Retinal pigment epithelial cell (primary cell): ENCODE measurements at places on chromosomes 11 and 22.

GRCh38 chr11:126751242-126751641 is 249.3 kb downstream of the KIRREL3 start:
- DNase-seq: no peak

- no peak for DNase-seq
Measured at GRCh38 chr11:86288776-86289507, 13.1 kb upstream of the HIKESHI start.

- DNase-seq: peak; percentile 82
Measured at GRCh38 chr11:61949169-61950034, 749 bp upstream of the BEST1 start.

- no peak for DNase-seq
Measured at GRCh38 chr11:133677387-133677786, 145.1 kb upstream of the OPCML start.

DNA sequence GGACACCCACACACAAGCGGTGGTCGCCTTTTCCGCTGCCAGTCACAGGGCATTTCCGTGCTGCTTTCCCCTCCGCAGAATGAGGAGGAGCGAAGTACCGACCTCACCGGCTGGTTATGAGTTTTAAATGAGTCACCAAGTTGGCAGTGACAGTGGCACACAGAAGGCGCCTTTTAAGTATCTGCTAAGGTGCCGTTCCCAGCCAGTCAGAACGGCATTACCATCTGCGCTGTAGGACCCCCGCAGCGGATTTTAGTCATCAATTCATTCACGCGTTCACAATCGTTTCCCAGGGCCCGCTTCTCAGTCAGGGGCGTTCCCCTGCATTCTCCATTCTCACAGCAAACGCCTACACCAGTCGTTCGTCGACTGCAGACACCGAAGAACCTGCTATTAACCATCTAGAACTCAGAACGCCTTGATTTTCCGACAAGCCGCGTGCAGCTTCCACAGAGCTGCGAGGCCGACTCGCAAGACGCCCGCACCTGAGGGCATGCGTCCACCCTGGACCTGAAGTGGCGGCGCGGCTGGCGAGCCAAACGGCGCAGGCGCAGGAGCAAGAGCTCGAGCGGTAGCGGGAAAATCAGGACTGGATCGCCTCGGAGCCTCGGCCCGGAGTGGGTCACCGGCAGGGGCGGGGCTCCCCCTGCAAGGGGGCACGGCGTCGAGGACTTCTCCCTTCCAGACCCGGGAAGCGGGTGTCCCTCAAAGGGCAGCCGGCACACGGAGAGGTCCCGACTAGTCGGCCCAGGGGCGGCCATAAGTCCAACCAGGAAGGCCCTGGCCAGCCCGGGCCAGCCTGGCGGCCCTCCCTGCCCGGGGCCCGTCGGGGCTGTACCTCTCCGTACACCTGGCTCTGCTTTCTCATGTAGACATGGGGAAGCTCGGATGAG is 642 bp downstream of the CYP2R1 start:
- DNase-seq: peak; percentile 64

- DNase-seq: peak; percentile 70
Measured at GRCh38 chr11:61972112-61972671, 4.8 kb upstream of the FTH1 start.

- no peak for DNase-seq
Measured at GRCh38 chr11:113675003-113675561, 31.0 kb downstream of the TMPRSS5 start.

GRCh38 chr11:11142430-11142829 is 210.6 kb downstream of the CSNK2A3 start:
- no peak for DNase-seq

- peak; percentile 61 for DNase-seq
Measured at GRCh38 chr11:24234822-24235508, 261.9 kb upstream of the LUZP2 start.

DNA sequence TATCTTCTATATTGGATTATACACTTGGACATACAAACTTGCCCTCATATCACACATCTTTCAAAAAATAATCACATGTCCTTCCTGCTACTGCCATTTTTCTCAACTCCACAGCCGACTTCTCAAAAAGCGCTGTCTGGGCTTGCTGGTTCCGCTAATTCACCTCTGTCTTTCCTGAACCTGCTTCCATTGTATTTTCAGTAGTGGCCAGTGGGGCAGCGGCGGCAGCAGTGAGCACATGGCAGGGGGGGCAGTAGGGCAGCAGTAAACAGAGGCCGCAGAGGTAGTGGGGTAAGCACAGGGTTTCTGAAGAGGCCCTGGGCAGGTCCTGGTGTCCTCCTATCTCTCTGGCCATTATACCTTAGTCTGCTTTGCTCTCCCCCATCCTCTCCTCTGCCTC is 126.3 kb downstream of the RRAS2 start:
- DNase-seq: no peak

DNA sequence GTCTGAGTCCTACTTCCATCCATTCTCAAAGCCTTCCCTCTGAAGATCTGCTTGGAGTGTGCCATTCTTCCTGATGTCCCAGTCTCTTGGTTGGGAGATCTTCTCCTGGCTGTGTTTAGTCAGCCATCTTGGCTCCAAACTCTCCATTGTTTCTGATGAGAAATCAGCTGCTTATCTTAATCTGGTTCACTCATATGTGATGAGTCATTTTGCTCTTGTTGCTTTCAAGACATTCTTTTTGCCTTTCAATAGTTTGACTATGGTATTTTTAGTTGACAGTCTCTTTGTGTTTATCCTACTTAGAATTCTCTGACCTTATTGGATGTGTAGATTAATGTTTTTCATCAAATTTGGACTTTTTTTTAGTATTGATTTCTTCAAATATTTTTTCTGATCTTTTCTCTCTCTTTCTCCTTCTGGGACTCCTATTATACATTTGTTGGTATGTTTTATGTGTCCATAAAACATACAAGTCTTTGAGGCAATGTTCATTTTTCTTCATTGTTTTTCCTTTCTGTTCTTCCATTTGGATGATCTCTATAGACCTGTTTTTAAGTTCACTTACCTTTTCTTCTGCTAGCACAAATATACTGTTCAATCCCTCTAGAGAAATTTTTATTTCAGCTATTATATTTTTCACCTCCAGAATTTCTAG is 77.2 kb upstream of the CLPB start:
- no peak for DNase-seq

DNA sequence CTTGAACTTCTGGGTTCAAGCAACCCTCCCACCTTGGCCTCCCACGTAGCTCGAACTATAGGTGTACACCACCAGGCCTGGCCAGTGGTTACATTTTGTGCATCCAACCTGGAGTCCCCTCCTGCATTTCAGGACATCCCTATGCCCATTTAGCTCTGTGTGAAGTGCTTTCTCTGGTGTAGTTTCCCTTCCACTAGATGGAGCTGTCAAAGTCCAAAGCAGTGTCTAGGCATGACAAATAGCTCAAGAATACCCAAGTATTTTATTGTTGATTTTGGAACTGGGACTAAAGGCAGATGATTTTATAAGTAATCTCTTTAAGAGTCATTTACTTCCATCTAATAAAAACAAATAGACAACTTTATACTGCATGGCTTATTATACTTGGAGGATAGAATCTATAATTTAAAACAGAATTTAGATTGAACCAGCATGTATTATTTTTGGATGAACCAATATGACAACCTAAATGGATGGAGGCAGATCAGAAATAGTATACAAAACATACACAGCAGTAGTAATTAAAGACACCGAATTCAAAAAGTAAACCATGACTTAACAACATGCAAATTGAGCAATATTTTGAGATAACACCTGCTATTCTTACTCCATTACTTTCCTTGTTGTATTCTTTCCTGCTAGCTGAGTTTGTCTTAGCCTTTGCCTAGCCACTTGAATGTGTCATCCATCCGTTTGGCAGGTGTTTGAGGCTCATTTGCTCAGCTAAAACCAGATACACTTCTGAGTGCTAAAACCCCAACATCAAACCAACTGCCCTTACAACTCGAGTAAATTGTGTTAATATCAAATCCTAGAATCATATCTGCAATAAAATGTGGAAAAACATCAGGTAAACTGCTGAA is 37.7 kb downstream of the EIF4ENIF1 start:
- DNase-seq: no peak

DNA sequence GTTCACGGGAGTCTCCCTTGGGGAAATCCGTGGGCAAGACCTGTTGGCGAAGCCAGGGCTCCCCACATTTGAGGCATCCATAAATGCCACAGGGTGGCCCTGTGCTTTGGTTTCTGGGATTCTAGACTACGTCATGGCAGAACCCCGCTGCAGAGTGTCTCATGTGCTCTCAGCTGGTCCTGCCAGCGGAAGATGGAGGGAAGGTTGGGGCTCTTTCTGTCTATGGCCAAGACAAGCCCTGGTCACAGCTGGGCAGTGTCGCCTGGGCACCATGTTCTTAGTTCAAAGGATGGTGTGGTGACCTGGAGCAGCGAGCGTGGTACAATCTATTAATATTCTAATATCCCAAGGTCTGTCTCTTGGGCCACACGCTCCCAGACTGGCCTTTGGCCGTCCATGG is 511.7 kb downstream of the TBC1D22A start:
- no peak for DNase-seq

DNA sequence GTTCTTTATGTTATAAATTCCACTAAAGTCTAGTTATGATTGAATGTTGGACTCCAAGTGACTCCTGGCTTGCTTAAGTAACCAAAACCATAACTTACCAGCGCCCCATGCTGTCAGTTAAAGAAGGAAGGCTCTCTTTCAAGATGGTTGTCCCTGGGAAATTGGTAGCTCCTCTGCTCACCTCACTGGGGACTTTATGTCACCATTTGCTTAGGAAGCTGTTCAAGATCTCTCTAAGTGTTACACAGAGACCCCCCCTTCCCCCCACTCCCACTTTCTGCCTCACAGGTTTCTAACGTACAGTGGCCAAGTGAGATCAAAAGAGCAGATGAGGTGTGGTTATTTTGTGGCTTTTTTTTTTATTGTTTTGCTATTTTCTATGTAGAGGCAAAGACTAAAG is 301.8 kb downstream of the AASDHPPT start:
- DNase-seq: no peak

- DNase-seq: no peak
Measured at GRCh38 chr11:127632976-127633680, 632.6 kb upstream of the KIRREL3 start.

DNA sequence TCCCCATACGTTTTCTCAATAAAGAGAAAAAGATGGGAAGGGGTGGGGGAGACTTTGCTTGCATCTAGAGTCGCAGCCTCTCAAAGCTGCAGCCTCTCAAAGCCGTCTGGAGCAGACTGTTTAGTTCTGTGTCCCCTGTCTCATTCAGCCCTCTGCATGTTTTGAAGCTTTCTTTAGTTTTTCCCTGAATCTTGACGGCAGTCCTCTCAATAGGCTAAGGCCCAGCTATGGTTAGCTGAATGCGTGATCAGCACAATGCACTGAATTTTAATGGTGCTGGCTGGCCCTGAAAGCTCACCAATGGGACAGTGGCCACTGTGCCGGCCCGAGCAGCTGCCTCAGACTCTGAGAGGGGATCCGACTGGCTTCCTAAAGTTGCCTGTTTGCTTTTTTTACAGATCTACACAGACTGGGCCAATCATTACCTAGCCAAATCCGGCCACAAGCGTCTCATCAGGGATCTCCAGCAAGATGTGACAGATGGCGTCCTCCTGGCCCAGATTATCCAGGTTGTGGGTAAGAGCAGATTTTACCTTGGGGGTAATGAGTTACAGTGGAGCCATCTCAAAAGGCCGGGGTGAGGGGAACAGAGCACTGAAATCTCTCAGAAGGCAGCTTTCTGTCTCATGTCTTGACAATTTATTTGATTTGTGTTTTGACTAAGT is 119.6 kb downstream of the NAV2 start:
- no peak for DNase-seq

GRCh38 chr11:68584097-68584496 is 100.2 kb upstream of the GAL start:
- no peak for DNase-seq

- no peak for DNase-seq
Measured at GRCh38 chr11:41456269-41456668, 3.2 kb downstream of the LRRC4C start.

DNA sequence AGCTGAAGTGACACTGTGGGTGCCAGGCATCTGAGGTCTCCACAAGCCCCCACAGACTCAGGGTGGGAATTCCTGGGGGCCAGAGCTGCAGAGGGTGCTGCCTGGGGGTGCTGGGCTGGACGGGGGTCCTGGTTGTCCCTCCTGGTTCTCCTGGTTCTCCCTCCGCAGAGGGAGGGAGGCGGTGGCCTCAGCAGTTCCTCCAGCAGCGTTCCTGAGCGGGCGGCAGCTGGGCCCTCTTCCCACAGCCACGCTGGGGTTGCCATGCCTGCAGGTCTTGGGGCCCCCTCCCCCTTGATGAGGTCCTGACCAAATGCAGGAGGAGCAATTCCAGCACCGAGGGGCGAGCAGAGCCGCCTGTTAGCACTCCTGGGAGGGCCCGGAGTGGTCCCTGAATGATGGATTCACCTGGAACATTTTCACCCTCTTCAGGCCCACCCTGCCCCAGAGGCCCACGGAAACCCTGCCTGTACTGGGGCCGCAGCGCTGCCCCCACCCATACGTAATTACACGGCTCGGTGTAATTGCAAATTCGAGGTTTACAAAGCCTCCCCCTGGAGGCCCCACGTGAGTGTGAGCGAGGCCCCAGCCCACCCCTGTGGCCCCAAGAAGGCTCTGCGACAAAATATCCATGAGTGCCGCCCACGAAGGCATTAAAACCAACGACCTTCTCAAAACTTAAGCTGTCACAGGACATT is 635 bp downstream of the C11orf21 start:
- no peak for DNase-seq

GRCh38 chr11:121721448-121721847 is 268.7 kb upstream of the SORL1-AS1 start:
- DNase-seq: no peak

DNA sequence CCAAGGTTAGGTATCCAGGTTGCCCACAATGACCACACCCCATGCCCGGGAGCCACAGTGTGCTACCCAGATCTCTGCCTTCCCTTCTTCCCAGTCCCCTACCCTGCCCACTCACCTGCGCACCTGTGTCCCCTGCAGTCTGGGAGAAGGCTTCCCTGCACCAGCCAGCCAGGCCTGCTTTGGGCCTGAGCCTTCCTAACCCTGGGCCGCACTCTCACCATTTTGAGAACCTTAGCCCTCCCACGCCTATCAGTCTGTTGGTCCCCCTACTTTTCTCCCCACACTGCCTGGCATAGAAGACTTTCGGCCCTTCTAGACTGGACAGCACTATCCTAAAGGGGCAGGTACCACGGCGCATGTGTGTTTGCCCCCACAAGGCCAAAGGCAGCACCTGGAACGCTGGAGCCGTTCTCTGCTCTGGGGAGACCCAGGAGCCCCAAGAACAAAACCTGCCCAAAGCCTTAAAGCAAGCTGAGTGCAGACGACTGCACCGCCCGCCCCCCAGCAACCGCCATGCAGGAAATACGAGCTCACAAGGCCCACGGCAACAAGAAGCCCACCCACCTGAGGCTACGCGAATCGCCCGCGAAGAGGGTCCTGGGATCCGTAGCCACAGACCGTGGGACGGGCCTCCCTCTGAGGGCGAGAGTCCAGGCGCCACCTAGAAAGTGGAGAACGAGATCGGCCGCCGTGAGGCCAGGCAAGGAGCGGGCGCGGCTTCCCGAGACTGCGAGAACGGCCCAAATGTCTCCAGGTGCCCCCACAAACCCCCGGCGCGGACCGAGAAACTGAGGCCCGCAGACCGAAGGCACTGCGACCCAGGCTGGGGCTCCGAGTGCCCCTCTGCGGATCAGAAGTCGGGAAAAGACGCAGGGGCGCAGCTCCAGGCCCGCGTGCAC is 546 bp downstream of the GNB1L start:
- no peak for DNase-seq
